ENCODE measurements at places on chromosomes 2 and 18.

DNA sequence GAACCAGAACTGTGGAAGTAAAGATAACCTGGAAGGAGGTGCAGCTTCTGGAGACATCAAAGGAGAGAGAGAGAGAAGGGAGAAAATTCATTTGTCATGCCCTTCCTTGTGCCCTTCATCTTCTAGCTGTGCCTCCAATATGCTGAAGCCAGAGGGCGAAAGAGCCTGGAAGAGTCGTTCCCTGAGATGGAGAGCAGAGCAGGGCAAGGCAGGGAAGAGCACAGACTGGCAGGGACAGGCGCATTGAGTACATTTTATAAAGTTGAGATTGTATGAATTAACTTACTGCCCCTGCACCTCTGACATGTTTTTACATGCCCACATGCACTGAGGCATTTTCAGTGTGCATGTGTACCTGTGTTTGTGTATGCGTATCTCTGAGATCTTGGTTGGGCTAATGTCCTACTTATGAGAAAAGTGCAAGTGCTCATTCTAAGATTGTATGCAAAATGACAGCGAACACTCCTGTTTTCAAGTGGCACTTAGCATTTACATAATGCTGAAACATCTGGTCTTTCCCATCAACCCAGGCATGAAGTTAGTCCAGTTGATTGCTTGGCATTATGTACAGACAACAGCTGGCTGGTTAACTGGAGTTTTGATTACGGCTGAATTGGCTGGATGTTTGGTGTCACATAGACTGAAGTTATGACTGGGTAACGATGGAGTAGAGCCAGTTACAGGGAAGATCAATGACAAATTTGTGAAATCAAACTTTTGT, 23.7 kb upstream of the MMADHC start:
- no peak for DNase-seq

GRCh38 chr2:160918906-160919503, 241.2 kb upstream of the TANK start:
- DNase-seq = peak; percentile 10

- no peak for DNase-seq
Measured at GRCh38 chr2:186532891-186533290, 46.8 kb downstream of the ZC3H15 start.

DNA sequence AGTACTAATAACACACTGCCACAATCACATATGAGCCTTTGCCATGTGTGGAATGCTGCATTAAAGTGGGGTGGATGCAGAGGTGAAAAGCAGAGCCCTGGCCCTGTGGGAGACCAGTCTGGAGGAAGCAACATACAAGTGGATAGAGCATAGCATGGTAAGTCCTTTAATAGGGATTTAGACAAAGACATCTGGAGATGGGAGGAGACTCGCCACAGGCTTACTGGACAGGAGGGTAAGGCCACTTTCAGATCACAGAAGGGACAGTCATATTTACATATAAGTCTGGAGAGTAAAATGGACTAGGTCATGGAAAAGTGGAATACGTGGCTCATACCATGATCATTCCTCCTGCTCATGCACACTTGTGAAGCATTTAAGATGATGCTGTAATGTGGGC, 84.3 kb downstream of the PPP1R1C start:
- DNase-seq = no peak

DNA sequence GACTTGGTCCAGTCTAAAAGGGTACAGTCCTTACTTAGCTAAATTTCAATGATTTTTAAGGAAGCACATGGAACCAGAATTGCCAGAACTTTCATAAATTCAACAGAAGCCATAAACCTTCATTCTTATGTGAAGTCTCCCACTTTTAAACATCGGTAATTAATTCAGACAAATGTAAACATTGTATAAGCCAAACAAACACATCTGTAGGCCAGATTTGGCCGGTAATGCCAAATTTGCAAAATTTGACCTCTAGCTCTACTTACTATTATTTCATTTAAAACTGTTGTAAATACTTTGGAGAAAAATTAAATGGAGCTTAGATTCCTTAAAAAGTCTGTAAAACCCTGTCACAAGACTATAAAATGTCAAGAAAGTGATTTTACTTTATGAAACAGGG, 83.2 kb upstream of the GALNT5 start:
- DNase-seq = no peak
